Stimulated activated CD8-positive, alpha-beta memory T cell treated with anti-CD3 and anti-CD28 coated beads, Interleukin-12 subunit alpha, Interleukin-12 subunit beta, amount 100 ng/mL, for 4 hours (primary cell): ENCODE measurements at places on chromosomes 16 and 17.

- no peak for DNase-seq
Measured at GRCh38 chr17:80382446-80382845, 32.5 kb upstream of the ENDOV start.

DNA sequence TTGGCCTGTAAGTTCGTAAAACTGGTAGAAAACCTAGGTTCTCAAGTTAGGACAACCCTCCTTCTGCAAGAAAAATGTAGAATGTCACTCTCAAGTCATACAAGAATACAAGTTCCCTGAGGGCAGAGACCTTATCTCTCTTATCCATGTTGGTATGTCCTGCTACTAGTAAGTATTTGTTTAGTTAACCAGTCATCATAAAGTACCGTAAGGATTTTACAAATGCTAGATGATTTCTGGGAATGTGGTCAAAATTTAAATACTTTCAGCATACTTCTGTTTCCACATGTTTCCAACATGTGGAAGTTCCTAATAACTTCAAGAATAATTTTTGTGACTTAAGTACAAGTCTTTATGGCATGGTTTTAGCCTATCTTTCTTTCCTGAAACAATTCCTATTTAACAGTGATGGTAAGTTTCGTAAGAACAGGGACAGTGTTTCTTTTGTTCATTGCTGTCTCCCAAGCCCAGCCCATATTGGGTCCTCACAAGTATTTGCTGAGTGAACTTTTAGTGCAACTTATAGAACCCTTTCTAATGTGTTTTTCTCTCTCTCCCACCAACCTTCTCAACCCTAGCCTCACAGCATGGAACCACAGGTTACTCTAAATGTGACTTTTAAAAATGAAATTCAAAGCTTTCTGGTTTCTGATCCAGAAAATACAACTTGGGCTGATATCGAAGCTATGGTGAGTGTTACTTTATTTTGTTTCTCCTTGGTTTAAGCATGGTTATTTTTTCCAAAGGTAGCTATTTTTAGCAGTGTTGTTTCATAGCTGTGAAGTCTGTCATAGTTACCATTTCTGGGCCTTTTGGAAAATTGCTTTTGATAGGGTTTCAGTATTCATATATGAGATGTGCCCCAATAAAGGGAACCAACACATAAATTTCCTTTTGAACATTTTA is 4.5 kb downstream of the NBR1 start:
- no peak for DNase-seq

DNA sequence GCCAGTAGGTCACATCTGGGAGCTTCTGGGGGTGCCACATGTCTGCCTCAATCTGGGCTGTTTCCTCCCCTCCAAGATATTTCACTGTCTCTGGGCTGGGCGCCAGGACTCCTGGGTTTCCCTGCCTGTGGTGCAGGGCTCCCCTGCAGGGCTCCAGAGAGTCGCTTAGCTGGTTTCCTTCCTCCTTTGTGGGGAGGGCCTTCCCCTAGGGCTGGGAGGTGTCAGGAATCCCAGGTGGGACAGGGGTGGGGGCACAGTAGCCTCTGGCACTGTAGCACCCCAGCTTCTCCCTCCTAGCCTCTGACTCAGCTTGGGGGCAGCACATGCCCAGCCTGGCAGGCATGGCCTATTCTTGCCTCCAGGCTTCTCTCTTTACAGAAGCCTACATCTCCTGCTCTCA is 2.6 kb downstream of the RARA start:
- DNase-seq, result no peak

GRCh38 chr16:57689762-57690558 is 4.6 kb upstream of the DRC7 start:
- peak; percentile 15 for DNase-seq

- DNase-seq, result no peak
Measured at GRCh38 chr17:29179232-29180033, 765 bp downstream of the MYO18A start.

- no peak for DNase-seq
Measured at GRCh38 chr16:1613728-1614455, 1.7 kb downstream of the CRAMP1 start.

- DNase-seq, result peak; percentile 65
Measured at GRCh38 chr17:37490022-37490587, 414 bp downstream of the DUSP14 start.

DNA sequence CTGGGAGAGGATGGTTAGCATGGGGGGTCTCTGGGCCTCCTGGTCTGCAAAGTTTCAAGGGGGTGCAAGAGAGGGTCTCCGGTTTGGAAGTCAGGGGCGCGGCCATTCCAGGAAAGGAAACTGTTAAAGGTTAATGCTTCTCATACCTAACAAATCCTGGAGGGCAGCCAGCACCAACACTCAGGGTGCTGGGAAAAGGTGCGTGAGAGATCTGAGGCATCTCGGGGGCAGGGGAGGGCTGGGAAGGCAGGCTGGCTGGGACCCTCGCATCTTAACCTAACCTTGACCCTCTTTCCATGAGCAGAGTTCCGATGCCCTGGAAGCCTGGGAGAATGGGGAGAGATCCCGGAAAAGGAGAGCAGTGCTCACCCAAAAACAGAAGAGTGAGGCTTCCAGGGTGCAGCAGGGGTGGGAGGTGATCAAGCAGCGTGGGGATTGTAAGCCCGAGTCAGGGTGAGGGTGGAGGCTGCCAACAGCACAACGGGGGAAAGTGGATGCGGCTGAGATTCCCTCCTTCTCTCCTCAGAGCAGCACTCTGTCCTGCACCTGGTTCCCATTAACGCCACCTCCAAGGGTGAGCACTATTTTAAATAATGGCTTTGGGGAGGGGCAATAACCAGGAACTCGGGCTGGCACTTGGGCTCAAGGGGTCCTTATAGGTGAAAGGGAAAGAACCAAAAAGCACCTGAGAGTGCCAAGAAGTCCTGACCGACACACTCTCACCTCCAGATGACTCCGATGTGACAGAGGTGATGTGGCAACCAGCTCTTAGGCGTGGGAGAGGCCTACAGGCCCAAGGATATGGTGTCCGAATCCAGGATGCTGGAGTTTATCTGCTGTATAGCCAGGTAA is 996 bp downstream of the TNFSF13 start:
- no peak for DNase-seq

GRCh38 chr16:69932691-69933392 is 18.3 kb upstream of the CLEC18A start:
- DNase-seq, result no peak

DNA sequence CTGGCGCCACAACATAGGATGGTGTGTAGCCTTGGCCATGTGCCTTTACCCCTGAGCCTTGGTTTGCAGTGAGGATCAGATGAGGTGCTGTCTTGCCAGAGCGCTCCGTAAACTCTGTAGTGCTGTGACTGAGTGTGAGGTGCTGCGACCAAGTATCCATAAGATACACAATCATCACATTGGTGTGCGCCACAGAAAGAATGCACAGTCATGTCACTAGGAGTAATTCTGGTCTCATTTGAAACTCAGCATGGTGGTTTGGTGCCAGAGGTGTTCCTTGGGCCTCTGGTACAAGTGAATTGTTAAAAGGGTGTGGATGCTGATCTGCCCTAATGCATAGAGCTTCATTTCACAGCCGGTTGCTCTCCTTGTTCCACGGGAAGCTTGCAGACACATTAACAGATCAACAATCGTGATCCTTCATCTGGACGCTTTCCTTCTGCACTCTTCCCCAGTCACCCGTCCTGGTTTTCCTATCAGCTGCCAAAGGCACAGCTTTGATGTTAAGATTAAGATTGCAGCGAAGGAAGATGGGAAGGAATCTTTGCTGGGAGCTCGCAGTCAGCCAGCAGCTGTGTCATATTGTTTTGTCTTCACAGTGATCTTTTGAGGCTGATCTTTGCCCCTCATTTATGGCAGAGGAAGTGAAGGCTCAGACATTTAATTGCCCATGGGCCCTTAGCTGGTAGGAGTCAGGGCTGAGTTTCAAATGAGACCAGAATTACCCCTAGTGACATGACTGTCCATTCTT is 79.1 kb downstream of the KSR1 start:
- no peak for DNase-seq
